ENCODE measurements at places on chromosomes 3 and 15. TPM values are rescaled to one million over a fixed set of nuclear protein-coding genes. Genes with fewer than 3 reads are reported as not detected.

IL17RB gene
- not detected for total RNA-seq

SEMA6D gene
- total RNA-seq, result 2.7 TPM

FAM43A gene
- total RNA-seq, result 617 TPM

SENP2 gene
- 19.2 TPM for total RNA-seq

GOLGA6A gene
- not detected for total RNA-seq

RPP25 gene
- total RNA-seq, result 25.3 TPM

WNT7A gene
- 0.24 TPM for total RNA-seq

DCBLD2 gene
- total RNA-seq, result 175 TPM

TMCO5A gene
- total RNA-seq, result not detected

ANP32A gene
- total RNA-seq, result 100 TPM
